Tongue (tissue), 3 donors: ENCODE measurements at places on chromosomes 4 and X.

DNA sequence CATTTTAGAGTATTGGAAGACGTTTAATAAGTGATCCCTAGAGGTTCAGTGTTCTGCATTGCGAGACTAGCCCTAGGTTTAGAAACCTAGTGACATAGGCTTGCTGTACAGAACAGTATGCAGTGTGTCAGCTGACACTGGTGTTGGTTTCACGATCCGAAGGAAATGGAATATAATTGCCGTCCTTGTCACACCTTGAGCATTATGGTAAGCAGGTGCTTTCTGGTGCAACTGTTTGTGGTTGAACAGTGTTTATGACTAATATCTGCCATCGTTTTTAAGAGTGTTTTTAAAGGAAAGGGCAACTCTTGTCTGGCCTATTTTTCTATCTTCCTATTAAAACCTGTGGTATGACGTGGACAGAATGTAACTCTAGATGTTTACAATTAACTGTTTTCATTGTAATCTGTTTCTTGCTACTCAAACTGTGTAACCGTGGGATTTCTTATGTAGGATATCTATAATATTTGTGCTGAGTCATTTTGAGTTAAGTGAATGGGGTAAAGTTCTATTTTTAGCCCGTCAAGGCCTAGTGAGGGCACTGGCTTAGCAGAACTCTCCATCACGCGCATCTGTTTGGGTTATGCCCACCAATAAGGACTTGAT is 53.8 kb upstream of the TBC1D14 start:
- DNase-seq = peak; percentile 52

GRCh38 chrX:5842601-5843000 is 386.1 kb downstream of the NLGN4X start:
- no peak for DNase-seq

DNA sequence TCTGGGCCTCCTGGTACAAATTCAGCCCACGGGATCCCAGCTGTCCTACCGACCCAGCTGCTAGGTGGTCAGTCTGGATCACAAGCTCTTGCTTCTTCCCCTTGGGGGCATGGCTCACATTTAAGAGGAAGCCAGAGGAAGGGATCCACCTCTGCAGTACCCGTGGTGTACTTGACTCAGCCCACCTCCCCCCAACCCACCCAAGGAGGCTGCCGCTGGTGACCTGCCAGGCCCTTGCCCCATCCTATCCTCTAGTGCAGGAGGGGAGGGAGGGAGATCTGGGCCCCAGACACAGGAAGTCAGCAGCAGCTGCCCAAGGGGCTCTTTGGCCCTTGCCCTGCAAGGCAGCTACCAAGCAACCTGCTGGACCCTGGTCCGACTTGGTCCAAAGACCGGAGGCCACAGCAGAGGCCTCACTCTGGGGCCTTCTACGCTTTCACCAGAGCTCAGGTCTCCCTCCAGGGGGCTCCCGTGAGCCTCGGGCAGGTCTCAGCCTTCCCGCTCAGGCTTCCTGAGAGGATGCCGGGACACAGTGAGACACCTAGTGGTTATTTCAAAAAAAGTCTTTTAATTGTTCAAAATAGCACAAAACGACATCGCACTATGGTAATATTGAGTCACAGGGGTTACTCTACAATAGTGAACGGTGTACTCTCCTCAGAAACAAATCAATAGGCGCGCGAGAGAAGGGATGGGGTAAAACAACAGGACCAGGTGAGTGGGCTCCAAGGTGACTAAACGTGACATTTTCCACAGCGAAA is 2.7 kb upstream of the RENBP start:
- peak; percentile 74 for DNase-seq

GRCh38 chr4:21872101-21872500 is 76.5 kb downstream of the KCNIP4 start:
- no peak for DNase-seq

DNA sequence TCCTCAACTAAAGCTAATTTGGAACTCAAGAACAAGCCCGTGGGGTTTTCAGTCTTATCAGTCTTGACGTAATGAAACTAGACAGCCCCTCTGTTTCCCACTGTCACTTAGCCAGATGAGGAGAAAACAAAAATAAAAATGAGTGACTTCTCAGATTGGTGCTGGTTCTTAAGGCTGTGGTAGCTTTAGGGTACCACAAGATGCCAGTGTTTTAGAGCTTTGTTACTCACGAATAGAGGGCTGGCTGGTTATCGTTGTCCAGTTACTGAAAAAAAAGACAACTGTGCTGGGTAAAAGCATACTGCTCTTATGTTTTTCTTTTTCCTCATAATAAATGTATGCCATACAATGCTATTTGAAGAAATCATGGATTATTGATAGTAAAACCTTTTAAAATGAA is 796.7 kb downstream of the RAPGEF2 start:
- DNase-seq = no peak

DNA sequence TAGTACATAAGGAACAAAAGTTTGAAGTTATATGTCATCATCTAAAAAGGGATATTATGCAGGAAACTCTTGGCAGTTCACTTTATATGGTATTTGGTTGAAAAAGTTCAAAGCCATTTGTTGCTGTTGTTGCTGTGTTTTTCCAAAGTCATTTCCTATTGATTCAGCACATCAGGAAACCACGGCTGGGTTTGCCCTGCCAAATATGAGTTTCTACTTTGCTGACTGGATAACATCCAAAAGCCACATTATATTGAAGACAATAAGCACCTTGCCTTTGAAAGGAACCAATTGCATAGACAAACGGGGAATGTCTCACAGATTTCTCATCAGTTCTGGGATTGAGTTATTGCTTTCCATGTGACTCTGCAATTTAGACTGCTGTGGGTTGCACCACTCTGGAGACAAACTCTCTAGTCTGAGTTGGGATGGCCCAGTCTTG is 206.1 kb downstream of the SLC39A8 start:
- DNase-seq = peak; percentile 36

- no peak for DNase-seq
Observed at GRCh38 chr4:8867624-8868320, 3.9 kb downstream of the HMX1 start.

GRCh38 chr4:36374836-36375511 is 93.6 kb downstream of the DTHD1 start:
- DNase-seq = no peak

DNA sequence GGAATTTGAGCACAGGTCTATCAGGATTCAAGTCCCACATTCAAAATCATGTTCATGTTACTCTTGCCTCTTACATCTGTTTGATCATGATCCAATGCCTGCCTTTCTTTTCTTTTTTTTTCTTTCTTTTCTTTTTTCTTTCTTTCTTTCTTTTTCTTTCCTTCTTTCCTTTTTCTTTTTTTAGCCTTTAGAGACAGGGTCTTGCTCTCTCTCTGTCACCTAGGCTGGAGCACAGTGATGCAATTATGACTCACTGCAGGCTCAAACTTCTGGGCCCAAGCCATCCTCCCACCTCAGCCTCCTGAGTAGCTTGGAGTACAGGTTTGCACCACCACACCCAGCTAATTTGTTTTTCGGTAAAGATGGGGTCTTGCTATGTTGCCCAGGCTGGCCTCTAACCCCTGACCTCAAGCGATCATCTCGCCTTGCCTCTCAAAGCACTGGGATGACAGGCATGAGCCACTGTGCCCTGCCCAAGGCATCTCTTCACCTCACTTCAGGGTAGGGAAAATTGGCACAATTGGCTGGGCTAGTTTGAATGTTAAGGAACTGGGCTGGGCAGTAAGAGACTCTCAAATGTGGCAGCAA is 359.2 kb downstream of the FBXW7 start:
- no peak for DNase-seq

- no peak for DNase-seq
Observed at GRCh38 chrX:71056867-71057266, 11.3 kb downstream of the SNX12 start.

GRCh38 chrX:116226665-116227484 is 56.3 kb downstream of the AGTR2 start:
- no peak for DNase-seq

GRCh38 chr4:109406337-109406931 is 27.2 kb upstream of the SEC24B start:
- peak; percentile 84 for DNase-seq

DNA sequence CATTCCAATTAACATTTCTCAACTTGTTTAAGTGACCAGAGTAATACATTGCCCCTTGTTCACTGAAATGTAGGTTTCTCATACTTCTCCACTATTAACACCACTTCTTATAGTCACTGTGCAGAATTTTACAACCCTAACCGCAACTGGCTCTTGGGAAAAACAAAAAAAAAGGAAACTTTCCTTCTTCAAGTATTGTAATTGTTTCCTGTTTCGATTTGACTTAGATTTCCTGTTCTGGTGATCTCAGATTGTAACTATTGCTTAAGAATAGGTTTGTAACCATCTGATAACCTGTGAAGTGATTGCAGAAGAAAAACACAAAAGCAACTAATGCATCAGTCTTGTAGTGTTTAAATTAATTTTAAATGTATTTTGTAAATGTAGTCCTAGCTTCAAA is 594.7 kb upstream of the GALNT7 start:
- DNase-seq = no peak
